ENCODE measurements at places on chromosomes 13 and 19.
A peak's percentile ranks its signal among the peaks of the same experiment; 100 is the strongest.

DNA sequence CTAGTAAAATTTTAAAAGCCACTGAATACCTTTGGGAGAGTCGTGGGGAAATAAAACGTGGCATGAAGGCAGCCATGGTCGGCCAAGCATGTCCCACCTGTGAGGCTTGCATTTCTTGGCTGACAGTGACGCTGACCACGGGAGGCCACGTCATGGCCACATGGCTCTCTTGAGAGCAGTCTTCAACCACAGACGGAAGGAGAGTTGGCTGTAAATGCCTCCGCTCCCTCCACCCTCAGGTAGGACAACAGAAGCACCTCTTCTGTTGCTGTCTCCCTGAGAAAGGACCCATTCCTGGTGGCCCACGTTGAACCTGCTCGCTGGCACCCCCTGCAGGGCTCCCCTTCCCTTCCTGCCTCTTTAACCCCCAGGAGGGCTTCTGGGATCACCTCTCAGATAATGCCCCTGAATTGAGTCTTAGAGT is 10.6 kb upstream of the LRRC25 start:
- ATAC-seq = no peak

- no peak for ATAC-seq
Measured at GRCh38 chr13:34216256-34216655, 398.3 kb downstream of the RFC3 start.

GRCh38 chr19:5395556-5395955 is 54.9 kb upstream of the PTPRS start:
- no peak for ATAC-seq

DNA sequence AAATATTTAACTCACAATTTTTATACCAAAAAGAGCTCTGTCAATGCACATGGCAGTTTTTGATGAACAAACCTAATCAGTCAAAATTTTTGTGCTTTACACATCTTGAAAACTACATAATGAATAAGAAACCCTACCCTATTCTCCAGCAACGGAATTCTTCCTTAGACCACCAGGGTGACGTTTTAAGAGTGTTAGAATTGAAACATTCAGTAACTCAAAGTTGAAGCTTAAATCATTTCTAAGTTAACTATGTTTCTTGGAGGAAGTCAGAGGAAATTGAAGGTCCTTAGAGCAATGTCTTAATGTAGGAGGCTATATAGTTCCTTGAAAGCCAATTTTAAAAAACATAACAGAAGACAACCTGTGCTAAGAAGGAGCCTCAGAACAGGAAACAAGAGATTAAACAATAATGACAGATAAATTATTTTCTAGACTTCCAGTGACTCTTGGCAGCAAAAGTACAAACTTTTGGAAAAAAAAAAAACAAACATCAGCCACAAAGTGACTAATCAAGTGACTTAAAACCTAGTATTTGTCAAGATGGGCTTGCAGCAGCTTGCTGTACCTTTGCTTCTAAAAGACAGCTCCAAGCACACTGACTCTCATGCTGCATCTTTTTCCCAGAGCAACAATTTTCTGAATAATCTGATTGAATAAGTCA is 6.2 kb downstream of the SPRY2 start:
- no peak for ATAC-seq

DNA sequence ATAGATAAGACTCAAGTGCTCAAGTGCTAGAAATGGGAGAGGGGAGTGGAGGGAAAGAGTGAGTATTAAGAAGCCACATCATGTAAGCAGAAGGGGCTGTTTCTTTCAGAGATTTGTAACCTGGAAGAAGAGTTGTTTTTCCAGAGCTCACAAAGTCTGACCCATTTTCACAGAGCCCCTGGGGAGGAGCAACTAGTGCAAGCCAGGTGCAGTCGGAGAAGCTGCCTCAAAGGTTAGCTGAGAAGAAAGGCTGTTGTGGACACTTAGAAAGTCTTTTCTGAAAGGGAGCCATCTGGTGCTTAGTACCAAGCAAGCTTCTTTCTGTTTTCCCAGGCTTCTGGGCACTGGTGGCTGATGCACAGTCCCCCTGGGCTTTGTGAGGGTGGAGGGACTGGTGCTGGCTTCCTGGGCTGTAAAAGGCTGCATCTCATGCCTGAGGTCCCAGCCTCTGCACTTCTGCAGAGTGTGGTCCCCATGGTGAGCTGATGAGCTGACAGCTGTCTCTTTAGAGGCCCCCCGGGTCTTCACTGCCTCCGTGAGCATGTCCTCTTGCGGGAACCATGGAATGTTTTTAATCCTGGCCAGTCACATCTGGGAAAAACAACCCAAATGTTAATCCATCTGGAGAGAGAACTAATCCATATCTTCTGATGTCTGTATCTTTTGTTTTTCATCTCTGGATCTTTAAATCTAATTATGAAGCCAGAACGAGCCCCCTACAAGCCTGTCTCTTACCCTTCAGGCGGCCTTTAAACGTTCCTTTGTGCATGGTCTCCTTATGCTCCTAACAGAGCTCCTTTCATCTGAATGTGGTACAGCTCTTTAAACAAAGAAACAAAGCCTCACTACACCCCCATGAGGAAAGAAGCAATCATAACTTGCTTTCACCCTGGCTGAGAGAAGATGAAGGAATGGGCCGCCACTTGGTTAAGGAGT is 40.2 kb downstream of the OLFM4 start:
- no peak for ATAC-seq

DNA sequence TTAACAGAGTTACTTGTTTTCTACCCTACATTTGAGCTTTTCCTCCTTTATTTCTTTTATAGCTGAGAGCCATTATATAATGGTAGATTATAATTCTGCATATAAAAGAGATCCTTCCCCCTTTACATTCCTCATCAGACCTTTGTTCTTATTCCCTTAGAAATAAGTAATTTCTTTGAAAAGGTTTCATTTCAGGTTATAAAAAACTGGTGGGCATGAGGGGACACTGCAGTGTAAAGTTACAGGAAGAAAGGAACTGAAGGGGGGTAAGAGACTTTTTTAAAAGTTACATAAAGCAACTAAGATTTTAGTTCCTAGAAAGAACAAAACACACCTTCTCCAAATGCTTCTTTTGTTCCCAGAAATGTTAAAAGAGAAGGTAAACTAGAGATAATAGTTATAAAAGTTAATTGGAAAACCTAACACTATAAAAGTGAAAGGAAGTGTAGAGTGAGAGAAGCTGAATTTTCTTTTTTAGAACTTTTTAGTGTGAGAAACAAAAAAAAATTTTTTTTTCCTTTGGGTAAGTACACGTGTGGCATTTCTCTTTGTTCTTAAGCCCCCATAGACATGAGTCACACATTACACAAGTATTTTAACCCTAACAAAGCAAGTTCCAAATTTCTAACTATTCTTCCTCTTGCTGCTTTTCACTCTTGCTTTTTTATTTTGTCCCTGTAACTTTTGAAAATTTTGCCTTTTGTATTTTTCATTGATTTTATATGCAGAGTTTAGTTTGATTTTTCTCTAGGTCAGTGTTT is 106.4 kb upstream of the MLNR start:
- ATAC-seq = no peak

GRCh38 chr19:1122972-1123363 is 19.2 kb downstream of the GPX4 start:
- peak; percentile 50 for ATAC-seq

DNA sequence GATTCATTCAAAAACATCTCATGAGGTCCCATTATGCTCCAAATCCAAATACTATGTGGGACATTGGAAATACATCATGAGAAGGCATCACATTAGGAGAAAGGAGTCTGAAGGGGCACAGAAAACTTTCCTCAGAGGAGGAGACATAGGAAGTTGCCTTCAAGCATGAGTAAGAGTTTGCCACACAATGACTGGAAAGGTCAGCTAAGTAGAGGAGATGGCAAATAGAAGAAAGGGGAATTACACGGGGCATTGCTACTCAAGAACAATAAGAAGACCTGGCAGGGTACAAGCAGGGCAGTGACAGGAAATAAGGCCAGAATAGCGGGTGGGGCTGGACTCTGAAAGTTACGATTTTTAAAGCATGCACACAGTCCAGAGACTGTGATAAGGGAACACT is 231.6 kb downstream of the SPRY2 start:
- ATAC-seq = no peak

DNA sequence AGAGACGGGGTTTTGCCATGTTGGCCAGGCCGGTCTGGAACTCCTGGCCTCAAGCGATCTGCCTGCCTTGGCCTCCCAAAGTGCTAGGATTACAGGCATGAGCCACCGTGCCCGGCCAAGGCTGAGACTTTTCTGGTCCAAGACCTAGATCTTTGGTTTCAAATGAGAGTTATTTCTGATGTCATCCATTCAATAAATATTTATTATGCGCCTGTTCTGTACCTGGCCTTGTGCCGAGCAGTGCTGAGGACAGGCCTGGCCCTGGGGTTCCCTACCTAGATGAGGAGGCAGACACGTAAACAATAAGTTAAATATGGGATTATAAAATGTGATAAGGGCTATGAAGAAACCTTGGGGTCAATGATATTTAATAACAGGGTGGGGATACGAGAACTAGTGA is 4.5 kb downstream of the RELB start:
- no peak for ATAC-seq

- ATAC-seq = no peak
Measured at GRCh38 chr13:69793783-69794453, 313.7 kb upstream of the ATXN8OS start.

DNA sequence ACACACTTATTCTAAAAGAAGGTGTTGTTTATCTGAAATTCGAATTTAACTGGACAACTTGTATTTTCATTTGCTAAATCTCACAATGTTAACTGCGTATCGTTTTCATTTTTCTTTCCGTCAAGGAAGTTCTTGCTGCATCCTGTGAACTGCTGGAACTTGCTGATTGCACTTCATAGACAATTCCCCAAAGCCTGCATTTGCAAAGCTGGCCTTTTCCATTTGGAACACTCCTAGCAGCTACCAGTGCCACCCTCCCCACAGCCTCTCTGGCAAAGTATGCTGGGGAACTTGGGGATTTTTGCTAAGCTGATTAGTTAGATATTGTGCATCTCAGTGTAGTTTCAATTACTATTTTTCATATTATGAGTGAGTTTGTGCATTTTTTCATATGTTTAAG is 20.4 kb upstream of the ARGLU1 start:
- no peak for ATAC-seq

GRCh38 chr13:87779426-87779825 is 108.3 kb downstream of the SLITRK5 start:
- ATAC-seq = no peak

GRCh38 chr19:58227964-58228584 is 640 bp upstream of the ZNF544 start:
- ATAC-seq = no peak

DNA sequence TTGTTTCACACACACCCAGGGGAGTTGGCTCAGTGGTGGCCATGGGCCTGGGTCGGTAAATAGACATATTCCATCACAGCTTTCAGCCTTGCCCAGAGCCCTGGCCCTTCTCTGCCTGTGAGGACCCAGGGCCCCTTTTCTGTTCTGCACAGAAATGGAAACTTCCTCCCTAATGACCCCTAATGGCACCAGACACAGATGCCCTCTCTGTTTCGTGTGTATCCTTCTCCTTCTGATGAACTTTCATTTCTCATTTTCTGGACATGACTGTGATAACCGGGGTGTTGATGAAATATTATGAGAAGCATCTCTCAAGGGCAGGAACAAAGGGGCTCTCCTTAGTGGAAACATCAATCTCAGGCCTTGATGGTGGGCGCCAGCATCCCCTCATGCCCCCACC is 12.8 kb downstream of the LILRA1 start:
- no peak for ATAC-seq

GRCh38 chr19:953445-954271 is 27.8 kb downstream of the ARID3A start:
- ATAC-seq = no peak

- ATAC-seq = peak; percentile 37
Measured at GRCh38 chr19:38851622-38852230, 1.9 kb upstream of the HNRNPL start.

DNA sequence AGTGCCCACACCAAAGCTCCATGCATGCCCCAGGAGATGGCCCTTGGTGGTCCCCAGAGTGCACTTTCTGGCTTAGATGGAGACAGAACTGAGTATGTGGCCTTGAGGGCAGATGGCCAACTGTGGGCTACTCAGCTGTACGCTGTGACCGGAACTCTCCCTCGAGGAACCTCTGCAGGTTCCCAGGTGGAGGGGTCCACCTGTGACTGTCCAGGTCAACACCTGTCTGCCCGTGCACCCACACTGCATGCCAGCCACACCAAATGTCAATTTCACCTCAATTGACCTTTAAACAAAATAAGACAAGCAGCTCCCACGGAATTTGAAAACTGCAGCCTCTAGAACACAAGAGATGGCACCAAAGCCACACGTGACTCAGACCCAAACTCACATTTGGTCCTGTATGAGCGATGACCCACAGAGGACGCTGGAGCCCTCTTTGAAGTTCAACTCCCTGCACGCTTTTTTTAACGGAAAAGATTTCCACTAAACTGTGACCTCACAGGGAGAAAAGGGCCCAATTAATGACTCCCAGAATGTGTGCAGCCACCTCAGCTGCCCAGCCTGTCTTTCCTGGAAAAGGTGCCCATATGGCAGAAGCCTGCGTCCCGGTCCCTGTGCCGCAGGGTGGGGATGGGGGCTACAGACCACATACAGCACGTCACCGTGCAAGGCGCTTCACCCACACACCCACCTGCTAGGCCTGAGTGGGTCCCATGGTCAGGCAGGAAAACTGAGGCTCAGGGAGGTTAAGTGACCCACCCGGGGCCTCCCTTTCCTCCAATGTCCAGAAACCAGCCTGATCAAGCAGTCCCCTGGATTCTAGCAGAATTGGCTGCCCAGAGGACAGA is 47.7 kb downstream of the KLF2 start:
- ATAC-seq = no peak

GRCh38 chr19:15254547-15254946 is 22.3 kb upstream of the EPHX3 start:
- no peak for ATAC-seq

- peak; percentile 36 for ATAC-seq
Measured at GRCh38 chr13:27960362-27961226, 8.5 kb downstream of the CDX2 start.

- no peak for ATAC-seq
Measured at GRCh38 chr13:107005577-107005976, 437.6 kb upstream of the ARGLU1 start.

DNA sequence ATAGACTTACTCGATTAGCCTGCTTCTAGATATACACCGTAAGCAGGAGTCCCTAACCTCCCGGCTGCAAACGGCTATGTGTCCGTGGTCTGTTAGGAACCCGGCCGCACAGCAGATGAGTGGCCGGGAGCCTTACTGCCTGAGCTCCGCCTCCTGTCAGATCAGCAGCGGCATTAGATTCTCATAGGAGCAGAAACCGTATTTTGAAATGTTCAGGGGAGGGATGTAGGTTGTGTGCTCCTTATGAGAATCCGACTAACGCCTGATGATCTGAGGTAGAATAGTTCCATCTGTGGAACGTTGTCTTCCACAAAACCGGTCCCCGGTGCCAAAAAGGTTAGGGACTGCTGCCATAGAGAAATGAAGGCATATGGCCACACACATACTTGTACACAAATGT is 1491.9 kb downstream of the SLITRK5 start:
- ATAC-seq = no peak

DNA sequence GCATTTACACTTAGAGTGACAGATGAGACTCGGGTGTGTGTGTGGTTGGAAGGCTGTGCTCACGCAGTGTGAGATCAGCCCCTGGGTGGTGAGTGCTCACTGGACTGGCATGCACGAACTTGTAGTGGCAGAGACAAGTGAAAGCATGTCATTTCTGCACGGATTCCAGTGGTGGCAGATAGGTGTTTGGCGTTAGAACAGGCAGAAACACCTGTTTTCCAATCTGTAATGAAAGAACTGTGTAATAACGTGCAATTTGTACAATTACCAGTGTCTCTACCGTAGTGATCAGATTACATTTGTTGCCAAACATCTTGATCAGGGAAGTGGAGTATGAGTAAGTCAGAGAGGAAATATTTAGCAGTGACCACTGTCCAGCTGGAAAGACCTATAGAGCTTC is 8.2 kb downstream of the LAMP1 start:
- ATAC-seq = no peak

Measured in gastroesophageal sphincter (tissue), 4 donors.